A549 (cell line): ENCODE measurements at places on chromosomes 16 and 17.

DNA sequence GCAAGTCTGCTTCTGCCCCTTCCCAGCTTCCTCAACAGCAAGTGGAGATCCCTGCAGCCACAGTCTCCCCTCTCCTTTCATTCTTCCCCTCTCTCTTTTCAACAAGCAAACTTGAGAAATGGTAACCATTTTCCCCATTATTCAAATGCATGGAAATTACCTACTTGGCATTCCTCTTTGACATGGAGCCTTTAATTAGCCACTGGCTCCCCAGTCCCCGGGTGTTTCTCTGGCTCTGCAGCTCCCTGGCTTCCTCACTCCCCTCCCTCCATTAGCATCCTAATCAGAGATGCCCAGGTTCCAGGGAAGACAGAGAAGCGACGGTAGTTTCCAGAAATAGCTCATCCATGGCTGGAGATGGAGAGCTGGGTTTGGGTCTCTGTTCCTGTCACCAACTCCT lies 116.0 kb downstream of the CCT6B start:
- no peak for DNase-seq

- DNase-seq, result no peak
Observed at GRCh38 chr16:88601313-88602036, 31.3 kb downstream of the ZC3H18 start.

- DNase-seq, result no peak
Observed at GRCh38 chr17:3222505-3222904, 15.0 kb downstream of the OR1A1 start.

DNA sequence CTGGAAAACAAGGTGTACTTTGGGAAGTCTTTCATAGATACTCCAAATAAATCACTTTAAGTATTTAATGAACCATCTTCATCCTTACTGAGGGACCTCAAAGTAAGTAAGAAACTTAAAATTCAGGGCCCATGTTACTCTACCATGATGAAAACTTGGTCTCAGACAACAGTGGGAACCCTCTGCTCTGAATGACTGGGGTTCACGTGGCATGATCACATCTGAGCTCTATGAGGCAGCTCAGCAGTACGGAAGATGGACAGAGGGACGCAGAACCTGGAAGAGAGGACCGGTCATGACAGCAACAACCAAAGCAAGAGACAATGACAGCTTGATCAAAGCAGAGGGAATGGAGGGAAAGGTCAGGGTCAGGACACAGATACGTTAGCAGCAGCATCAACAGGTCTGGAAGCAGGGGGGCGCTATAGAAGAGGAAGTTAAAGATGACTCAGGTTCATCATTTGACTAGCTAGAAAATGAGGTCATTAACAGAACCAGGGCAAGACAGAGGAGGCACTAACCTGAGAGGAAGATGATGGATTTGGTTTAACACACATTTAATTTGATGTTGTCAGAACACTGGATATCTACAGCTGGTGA lies 9.5 kb downstream of the XPO6 start:
- DNase-seq, result peak; percentile 29
